Stimulated activated CD4-positive, alpha-beta T cell treated with anti-CD3 and anti-CD28 coated beads, Interleukin-1b, Interleukin-23, amount 100 ng/mL, for 1 hour (primary cell): ENCODE measurements at places on chromosomes 2 and 18.

DNA sequence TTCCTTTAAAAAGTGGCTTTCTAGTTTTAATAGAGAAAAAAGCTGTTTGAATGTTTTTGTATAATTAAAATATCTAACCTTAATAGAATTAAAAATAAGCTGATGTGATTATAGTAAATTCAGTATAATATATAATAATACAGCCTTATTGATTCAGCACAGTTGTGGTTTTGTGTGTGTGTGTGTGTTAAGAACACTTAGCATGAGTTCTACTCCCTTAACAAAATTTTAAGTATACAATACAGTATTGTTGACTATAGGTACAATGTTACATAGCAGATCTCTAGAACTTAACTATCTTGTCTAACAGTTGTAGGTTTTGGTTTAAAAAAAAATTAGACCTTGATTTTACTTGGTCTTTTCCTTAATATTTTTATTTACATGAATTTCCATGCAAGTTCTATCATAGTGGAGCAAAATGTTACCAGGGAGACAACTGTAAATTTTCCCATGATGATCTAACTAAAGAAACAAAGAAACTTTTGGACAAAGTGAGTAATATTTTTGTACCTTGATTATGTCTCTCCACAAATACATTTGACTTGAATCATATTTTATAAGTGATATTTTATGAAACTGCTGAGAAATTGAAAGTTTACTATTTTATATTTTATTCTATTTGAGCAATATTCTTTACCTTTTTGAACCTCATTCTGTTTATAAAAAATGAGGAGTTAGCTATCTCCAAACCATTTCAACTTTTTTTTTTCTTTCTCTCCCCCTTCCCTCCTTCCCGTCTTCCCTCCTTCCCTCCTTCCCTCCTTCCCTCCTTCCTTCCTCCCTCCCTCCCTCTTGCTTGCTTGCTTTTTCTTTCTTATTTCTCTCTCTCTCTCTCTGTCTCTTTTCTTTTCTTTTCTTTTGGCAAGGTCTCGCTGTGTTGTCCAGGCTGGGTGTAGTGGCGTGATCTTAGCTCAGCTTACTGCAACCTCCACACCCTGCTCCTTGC, 46.3 kb downstream of the ZC3H6 start:
- no peak for DNase-seq

- DNase-seq, result no peak
These were observed 552.0 kb upstream of the NRP2 start for GRCh38 chr2:205130111-205130829.

GRCh38 chr2:17717666-17718065, 35.9 kb downstream of the SMC6 start:
- no peak for DNase-seq

GRCh38 chr2:134169788-134170187, 84.1 kb upstream of the MGAT5 start:
- DNase-seq, result no peak

- no peak for DNase-seq
These were observed 736.8 kb downstream of the SOCS6 start for GRCh38 chr18:71025505-71026225.

DNA sequence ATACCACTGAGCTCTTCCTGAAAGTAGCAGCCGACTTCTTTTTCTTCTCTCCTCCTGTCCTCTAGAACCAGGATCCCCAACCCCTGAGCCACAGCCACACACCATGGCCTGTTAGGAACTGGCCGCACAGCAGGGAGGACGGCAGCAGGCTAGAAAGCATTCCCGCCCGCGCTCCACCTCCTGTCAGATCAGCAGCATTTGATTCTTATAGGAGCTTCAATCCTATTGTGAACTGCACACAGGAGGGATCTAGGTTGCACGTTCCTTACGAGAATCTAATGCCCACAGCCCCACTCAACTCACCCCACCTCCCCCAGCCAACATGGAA, 179.1 kb upstream of the SH3BP4 start:
- DNase-seq, result no peak

GRCh38 chr2:207792244-207792785, 22.6 kb upstream of the FZD5 start:
- no peak for DNase-seq

- no peak for DNase-seq
These were observed 11.9 kb upstream of the PRSS56 start for GRCh38 chr2:232508251-232508650.

DNA sequence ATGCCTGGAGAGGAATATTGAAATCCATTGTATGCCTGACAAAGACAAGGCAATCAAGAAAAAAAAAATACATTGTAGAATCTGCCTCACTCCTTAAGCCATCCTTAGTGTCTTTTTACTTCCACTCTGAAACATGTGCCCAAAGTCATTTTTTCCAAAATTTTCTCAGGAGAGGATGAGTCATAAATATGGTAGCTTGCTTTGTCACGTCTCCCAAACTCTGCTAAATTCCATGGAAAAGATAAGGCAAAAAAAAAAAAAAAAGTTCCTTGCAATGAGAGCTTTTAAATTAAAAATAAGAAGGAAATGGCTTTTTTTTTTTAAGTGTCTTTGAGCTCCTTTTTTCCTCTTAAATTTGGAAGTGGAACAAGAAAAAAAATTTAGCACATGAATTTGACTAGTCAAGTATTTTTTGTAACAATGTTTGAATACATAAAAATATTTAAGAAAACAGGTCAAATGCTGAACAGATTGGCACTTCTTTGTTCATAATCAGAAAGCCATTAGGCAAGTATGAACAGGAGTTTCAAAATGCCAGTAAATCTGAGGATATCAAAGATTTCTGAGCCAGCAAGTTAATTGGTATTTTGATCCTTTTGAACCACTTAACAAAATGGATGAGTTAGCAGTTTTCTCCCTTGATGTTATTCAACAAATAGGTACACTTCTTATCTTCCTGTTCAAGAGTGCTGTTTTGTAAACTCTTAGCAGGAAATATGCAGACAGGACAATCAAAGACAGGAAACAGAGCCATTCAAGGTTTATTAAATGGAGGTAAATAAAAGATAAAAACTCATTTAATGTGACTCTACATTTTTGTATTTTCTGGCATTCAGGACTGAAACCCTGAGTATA, 247.3 kb upstream of the SP5 start:
- no peak for DNase-seq

DNA sequence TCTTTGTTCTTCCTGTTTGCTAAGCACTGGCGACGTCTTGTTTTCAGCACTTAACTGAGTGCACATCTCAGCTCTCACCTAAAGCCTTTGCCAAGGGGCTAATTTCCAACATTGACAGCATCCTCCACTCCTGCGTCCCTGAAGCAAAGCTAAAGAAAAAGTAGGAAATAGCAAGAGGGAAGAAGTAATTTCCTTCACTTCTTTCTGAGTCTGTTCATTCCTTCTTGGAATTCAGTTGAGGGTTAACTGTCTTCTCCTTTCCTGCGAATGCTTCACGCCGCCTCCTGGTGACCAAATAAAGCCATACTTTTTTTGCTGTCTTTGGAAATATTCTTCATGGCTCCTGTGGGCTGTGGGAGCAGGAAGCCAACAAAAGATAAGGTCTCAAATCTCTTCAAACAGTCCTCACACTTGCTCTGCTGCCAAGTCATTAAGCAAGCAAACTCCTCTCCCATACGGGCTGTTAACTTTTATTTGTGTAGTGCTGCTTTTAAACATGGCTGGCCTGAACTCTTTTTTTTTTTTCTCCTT, 100.9 kb downstream of the DPP10 start:
- no peak for DNase-seq

DNA sequence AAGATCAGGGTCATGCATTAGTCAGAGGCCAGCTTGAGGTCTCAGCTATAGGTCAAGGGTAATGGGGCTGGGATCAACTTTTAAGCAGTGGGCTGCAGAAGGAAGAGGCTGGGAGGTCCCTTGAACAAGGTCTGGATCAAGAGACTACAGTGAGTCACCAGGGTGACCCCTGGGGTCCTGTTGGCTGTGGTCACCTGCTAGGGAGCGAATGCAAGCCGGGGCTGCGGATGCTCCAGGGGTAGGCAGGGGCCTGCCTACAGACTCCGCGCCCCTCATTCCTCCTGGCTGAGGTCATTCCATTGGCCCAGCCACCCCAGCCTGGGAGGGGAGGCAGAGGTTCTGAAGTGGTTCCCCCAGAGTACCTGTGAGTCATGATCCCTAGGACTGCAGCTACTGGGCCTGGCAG, 110.4 kb downstream of the CYP26B1 start:
- no peak for DNase-seq

DNA sequence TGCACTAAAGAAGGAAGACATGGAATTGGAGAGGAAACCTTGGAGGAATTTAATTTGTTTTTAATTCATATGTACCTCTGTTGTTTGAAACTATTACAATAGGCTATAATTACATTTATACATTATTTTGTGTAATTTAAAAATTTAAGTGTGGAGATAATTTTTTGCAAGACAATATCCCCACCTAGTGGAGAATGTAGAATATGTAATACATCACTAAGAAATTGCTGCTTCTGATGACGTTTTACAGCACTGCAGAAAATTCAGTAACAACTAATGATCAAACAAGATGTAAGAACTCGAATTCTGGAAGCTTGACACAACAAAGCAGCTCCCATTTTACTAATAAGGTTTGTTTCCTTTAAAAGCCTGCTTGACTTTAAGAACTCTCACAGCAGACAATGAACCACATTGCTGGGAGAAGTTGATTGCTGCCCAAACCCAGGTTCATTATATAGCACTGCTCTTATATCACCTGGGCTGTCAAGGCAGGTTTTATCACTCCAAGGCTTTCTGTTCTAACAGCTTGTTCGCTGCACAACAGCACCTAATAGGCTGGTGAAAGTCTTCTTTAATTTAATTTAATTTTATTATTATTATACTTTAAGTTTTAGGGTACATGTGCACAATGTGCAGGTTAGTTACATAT, 53.4 kb downstream of the THADA start:
- DNase-seq, result no peak

DNA sequence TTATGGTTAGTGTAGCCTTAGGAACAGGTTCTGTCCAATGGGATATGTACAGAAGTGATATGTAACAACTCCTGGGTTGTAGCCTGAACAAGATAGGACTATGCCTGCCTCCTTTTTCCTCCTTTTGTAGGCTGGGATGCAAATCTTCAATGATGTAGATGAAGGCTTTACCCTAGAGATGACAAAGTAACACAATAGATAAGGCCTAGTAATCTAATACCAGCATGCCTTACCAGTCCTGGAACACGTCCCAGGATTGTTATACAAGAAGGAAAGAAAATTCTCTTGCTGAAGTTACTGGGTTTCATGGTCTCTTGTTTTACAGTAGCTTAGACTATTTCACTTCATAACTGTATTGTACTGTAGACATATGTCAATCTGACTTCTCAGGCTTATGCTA, 192.1 kb downstream of the OTX1 start:
- no peak for DNase-seq

DNA sequence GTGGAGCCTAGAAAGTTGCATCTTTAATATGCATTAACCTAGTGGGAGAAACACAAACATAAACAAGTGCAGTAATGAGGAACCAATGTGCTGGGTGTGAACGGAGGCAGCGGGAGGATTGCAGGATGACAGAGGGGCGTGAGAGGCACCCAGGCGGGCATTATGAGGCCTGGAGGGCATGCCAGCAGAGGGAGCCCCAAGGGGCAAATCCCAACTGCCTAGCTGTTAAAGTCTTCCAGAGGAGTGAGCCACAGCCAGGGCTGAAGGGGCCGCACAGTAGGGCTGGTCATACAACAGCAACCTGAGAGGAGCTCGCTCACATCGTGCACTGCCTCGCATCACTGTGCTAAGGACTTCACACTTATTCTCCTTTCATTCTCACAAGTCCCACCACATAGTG, 13.3 kb upstream of the PRELID3A start:
- DNase-seq, result no peak
